ENCODE measurements at places on chromosomes 12 and 14.

- DNase-seq: no peak
Measured at GRCh38 chr14:51879170-51879569, 18.8 kb downstream of the GNG2 start.

- peak; percentile 77 for DNase-seq
Measured at GRCh38 chr12:127165567-127166392, 1101.2 kb upstream of the TMEM132C start.

DNA sequence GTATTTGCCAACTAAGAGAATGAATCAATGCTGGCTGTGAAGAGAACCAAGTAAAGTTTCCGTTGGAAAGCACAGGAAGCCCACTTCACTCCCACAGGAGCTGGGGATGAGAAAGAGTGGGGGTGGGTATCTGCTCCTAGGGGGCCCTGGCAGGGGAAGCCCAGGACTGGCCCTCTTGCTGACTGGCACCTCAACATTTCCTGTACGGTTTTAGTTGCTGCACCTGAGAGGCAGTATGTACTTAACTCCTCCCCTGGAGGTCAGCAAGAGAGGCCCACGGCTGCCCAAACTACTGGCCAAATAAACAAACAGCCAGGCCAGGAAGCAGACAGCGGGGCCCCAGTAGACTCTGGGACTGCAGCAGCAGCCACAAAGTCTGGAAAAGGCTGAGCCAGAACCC, 33.8 kb upstream of the VWF start:
- DNase-seq: no peak

GRCh38 chr12:15979096-15980092, 68.3 kb downstream of the DERA start:
- DNase-seq: peak; percentile 67

- no peak for DNase-seq
Measured at GRCh38 chr12:54824402-54824801, 29.9 kb upstream of the MUCL1 start.

- DNase-seq: peak; percentile 79
Measured at GRCh38 chr12:120439646-120440247, 1.8 kb downstream of the COX6A1 start.

DNA sequence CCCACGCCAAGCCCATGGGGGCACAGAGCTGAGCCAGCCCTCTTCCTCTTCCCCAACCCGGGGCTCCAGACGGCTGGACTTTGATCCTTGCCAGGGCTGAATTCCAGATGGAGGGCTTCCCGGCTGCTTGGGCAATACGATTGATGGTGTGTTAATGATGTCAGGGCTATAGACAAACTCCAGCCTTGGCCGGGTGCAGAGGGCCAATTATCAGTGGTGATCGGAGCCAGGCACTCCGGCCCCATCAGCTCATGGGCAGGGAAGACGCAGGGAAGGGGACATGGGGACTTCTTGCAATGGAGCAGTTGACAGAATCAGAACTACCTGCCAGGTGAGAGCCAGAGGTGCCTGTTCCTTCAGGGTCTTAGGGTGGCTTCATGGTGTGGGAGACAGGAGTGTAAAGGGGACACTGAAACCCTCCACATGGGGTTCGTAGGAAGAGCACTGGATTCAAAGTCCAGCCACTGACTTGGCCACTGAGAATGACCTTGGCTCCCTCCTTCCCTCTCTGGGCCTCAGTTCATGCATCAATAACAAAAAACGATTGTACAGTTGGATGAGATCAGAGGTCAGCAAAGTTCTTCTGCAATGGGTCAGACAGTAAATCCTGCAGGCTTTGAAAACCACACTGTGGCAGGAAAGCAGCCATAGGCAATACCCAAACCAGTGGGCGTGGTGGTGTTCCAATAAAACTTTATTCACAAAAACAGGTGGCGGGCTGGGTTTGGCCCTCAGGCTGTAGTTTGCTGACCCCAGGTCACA, 333.7 kb downstream of the MED13L start:
- no peak for DNase-seq

DNA sequence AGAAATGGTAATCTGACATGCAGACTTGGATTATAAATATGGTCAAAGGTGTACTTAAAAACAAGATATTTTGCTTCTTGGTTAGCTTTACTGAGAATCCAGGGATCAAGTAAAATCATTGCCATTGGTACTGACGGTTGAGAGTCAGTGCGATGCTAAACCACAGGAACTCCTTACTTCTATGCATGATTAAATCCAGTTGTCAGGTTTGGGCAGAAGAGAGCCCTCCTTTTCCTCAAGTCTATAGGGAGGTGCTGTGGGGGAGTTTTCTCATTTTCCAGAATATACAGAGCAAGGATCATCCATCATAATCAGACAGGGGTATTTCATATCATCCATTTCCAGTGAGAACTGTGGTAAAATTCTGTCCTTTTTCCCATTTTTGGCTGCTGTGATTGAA, 839.1 kb downstream of the NRXN3 start:
- DNase-seq: no peak

GRCh38 chr14:28570391-28570790, 196.2 kb upstream of the FOXG1 start:
- no peak for DNase-seq

DNA sequence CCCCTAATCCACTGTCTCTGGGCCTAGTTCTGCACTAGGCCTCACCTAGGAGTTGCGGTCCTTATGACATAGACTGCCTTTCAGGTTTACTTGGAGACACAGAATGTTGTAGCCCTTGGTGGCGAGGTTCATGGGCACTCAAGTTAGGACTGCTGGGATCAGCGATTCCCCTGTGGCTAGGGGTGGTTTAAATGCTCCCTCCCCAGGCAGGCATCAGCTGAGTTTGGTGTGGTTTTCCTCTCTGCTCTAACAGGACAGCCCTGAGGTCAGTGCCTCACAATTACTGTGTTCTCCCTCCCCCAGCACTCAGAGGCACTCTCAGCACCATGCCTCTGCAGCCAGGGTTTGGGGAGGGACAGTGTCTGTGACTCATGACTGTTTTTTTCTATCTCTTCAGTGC, 22.2 kb upstream of the RDH16 start:
- DNase-seq: no peak

DNA sequence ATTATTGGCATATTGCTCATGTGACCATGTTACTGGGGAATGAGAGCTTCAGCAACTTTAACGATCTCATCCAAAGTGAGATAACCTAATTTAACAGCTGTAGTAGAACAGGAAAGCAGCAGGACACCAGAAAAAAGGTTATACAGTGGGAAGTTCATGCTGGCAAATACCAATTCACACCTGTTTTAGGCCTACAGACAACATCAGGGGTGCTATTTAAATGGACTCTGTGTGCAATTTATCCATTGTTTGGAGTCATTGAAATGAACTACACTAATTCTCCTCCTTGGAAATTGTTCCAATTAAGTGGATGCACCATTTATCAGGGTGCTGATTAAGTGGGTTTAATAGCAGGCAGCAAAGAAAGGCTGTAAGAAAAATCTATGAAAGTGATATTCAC, 424.4 kb upstream of the LMO3 start:
- no peak for DNase-seq

- peak; percentile 87 for DNase-seq
Measured at GRCh38 chr12:93025145-93026103, 96.3 kb upstream of the EEA1 start.

DNA sequence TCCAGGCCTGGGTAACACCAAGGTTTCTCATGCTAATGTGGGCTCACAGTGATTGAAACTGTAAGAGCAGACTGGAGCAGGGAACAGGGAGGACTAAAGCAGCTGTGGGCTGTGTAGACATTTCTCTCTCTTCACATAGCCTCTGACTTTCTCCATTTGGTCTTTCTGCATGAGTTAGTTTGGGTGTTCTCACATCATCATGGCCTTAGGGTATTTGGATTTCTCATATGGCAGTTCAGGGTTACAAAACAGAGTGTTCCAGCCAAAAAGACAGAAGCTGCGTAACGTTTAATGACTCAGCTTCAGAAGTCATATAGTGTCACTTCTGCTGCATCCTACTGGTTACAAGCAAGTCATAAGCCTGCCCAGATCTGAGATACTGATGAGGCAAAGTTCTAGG, 52.0 kb upstream of the OSBPL8 start:
- peak; percentile 59 for DNase-seq

- DNase-seq: no peak
Measured at GRCh38 chr12:32585680-32586079, 93.4 kb upstream of the DNM1L start.

GRCh38 chr12:93682846-93683261, 5.7 kb downstream of the CRADD start:
- no peak for DNase-seq

DNA sequence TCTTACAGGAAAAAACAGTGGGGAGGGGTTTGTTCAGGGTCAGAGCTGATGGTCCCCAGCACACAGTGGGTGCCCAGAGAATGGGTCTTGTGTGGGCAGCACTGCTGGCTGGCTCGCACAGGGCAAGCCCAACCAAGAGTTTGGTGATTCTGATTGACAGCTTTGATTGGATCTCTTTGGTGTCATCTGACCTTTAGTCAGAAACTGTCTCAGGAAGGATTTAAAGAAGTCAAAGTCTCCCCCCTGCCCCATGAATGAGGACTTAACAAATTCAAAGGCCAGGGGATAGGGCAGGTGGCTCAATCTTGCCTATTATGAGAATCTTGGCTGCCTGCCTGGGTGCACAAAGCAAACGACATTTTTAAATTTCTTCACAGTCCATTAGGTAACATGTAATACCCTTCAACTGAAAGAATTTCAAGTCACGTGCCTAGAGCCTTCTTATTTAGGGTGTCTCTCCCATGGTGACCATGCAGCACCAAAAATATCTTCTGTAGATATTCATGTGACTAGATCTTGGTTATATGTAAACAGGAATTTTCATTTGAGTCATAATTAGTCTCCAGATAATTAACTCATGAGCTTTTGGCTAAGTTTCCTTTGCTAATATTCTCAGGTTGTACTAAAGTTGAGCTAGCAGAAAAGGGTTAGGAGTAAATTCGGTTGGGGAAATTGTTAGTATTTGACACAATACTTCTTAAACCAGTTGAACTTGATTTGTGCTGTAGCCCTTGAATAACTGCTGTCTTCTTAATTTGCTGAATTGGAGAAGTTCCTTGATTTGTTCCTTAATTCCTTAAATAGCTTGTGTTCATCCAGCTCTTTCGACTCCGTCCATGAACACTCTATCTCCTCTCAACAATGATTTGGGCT, 54.5 kb upstream of the HECTD1 start:
- DNase-seq: peak; percentile 72
